CD4-positive, alpha-beta T cell treated with Interleukin-12 subunit alpha and Interleukin-12 subunit beta, for 1 hour (primary cell): ENCODE measurements at places on chromosomes 6 and 20.

DNA sequence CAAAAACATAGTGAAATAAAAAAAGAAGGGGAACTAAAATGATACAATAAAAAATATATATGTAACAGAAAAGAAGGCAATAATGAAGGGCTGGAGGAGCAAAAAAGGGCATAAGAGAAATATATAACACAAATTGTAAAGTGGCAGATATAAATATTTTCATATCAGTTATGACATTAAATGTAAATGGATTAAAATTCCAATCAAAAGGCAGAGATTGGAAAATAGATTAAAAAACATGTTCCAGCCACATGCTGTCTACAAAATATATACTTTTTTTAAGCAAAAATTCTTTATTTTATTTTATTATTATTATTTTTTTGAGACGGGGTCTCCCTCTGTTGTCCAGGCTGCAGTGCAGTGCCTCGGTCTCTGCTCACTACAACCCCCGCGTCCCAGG is 23.9 kb upstream of the NT5E start:
- DNase-seq, result no peak

GRCh38 chr6:34510299-34510698 is 44.4 kb downstream of the PACSIN1 start:
- no peak for DNase-seq

DNA sequence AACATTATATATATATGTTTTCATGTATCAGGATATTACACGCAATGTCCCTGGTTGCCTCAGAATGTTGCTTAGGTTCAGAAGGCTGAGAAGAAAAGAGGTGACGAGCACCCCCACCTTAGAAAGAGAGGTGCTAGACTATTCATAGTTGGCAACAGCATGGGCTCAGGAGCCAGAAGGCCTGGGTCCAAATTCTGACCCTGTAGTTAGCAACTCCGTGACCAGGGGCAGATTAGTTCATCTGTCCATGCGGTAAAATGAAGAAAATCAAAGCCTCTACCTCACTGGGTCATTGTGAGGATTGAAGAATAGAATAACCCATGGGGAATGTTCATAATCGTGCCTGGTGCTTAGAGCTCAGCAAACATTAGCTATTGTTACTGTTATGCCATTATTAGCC is 5.4 kb upstream of the SIRT5 start:
- no peak for DNase-seq

DNA sequence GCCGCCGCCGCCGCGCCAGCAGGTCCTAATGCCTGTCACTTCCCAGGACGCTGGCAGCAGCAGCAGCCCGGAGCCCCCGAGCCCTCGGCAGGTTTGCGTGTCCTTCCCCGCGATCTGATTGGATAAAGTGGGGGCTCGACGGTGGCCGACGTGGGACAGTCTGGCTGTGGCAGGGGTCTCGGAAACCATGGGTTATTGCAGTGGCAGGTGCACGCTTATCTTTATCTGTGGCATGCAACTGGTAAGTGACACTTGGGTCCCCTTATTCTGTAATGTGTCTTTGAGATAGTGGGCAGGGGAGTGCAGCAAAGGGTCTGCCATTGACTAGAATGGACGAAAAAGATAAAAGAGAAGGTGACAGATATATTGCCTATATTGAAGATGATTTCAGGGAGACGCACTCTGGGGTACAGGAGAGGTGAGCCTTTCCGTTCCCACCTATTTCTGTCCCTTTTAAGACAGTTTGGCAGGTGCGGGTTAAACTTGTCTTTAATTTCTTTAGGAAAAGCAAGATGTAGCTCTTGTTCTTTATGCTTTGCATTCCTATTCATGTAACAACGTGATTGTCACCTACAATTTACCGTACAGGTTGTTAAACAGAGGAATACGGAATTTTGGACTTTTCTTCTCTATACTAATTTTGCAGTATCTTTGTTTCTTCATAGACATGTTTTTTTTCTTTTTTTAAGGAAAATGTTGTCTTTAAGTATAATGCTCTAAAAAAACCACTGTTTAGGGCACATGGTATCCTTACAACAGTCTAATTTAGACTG is 535 bp downstream of the NKAIN2 start:
- DNase-seq, result no peak

DNA sequence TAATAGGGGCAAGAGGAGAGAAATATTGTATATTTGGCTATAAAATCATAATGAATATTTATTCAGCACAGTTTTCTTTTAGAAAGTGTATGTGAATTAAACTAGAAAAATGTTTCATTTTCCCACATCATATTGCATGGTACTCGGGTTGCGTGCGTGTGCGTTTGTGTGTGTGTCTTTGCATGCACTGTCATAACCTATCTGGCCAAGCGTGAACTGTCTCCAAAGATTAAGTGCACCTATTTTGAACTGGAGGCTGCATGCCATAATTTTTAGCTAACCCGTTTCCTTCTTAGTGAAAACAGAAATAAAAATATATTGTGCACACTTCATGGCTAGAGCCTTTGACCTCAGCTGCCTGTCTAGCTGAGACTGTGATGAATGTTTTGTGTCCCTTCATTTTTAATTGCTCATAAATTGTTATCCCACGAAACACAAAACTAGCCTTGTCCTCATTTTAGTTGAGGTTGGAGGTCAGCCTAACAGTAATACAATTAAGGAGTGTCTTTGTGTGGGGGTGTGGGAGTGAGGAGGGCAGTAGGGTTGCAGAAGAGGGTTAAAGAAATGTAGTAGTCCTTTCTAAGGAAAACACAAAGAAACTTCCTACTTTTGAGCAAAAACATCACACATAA is 336.1 kb upstream of the POU3F2 start:
- DNase-seq, result no peak

- no peak for DNase-seq
Measured at GRCh38 chr6:45388328-45388727, 10.6 kb upstream of the SUPT3H start.

DNA sequence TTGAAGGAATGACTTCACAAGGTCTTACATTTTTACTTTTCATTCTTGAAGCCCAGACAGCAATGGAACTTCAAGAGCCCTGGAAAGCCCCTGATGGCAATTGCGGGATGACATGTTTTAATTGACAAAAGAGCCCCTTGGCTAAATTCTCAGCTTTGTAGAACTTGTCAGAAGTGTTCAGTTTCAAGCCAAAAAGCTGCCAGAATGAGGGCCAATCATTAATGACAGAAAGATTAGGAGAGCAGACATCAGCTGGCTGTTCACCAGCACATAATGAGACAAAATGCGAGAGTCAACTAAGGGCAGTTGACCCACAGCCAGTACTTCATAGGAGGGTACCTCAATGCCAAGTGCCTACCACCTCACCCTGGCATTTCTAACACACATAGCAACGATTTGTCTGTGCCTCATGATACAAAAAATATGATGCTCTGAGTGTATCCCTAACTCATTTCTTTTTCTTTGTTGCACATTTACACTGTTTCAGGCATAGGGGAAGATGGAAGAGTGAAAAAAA is 243.1 kb downstream of the MYLK4 start:
- DNase-seq, result no peak

- DNase-seq, result no peak
Measured at GRCh38 chr6:84774985-84775284, 10.5 kb upstream of the TBX18 start.

GRCh38 chr6:53074347-53074746 is 9.1 kb downstream of the FBXO9 start:
- no peak for DNase-seq

DNA sequence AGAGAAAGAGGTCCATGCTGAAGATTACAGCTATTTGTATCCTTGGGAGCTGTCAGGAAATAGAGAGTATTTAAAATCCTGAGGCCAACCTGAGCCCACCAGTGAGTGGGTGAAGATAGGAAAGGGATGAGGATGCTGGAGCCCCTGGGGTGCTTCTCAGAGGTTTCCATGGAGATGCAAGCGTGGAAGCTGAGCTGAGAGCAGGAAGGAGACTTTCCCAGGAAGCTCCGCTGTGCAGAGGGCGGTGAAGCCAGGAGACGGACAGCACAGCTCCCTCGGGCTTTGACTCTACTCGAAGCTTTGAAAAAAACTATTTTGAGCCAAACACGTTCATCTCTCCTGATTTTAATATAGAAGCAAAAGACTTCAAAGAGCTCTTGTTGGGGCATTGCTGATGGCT is 222.1 kb downstream of the SMOC2 start:
- no peak for DNase-seq

GRCh38 chr6:1065986-1066385 is 245.9 kb upstream of the FOXQ1 start:
- no peak for DNase-seq

DNA sequence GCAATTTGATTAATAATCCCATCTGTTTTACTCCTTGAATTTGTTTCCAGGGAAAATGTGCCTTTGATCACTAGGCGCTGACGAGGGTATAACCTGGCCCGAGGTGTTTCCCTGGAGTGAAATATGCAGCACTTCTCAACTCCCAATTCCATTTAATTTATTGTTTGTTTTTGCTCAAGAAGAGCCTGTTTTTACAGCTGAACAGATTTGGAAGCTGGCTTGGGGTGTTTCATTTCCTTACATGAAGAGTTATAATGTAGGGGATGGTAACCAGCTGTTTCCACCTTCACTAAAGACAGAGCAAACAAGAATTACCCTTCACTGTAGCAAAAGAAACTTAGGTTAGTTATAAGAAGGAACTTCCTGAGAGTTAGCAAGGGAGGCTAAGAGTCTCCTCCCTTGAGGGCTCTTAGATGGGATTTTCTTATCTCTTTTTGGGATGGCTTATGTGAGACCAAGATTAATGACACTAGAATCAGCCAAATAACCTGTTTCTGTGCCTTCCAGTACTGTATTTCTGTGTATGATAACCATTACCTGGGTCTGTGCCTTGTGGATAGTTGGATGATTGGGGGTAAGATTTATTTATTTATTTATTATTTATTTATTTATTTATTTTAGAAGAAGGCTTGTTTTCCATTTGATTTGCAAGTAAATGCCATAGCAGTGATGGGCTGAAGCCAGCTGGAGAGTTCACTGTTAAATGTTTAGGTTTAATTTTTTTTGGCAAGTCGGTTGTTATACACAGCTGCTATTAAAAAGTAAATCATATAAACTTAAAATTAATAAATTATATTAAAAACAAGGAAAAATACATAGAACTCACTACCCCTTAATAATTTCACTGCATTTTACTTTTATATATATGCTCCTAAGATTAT is 162.2 kb upstream of the BMP2 start:
- no peak for DNase-seq

DNA sequence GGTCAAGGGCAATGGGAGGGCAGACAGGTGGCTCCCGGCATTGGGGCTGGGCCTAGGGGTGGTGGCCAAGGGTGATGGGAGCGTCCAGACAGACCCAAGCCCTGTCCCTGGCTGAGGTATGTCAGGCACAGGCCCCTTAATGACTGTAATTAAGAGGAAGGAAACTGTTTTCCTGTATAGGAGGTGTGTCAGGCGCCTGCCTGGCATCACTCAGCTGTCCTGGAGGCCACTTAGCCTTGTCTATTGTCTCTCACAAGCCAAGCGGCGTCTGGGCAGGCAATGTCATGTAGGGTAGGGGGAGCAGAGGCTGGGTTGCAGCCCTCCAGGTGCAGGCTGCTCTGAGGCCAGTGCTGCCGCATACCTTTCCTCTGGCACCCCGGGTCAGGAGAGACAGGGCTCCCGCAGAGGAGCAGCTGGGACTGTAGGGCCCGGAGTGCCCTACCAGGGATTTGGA is 3.9 kb upstream of the FAM83C start:
- no peak for DNase-seq

GRCh38 chr6:17866876-17867444 is 120.5 kb downstream of the KIF13A start:
- DNase-seq, result no peak

DNA sequence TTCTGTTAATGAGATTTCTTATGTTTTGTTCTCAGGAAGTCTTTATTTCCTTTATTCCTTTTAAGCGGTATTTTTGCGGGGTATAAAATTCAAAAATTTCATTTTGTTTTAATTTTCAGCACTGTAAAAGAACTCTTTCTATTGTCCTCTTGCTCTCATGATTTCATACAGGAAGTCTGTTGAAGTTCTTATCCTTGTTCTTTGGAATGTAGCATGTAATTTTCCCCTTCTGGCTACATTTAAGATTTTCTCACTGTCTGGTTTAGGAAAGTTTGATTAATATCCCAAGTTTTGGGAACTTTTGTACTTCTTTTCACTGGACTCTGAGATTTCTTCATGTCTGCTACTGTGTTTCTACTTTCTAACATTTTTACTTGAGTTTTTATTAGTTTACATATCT is 581.4 kb upstream of the GJE1 start:
- no peak for DNase-seq

DNA sequence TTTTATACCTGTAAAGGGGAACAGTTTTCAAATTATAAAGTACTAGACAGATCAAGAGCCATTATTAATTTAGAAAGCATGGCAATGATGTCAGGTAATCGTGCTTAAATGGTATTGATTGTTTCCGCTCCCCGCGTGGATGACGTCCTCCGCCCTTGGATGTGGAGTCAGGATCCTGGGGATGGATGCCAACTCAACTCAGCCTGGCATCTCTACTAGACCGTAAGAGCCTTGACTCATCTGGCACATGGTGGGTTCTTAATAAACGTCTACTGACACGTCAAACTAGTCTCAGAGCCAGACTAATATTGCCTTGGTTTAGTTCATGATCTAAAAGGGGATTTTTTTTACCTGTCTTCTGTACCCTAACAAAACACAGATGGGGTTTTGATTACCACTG is 80.2 kb downstream of the LRFN2 start:
- no peak for DNase-seq

DNA sequence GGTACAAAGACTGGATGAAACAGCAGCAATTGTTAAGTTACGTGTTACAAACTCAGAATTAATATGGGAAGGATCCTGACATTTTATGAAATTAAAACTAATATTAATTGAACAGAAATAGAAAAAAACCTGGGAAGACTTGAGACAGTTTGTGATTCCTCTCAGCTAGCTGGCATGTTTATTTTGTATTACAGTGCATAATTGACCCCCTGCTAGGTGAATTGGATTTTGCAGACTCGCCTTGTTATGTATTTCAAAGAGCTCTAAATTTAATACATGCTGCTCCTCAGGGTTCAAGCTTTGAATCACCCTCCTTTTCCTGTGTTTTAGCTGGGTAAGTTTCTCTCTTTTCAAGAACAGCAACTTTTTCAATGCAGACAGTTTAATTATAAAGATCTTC is 339.4 kb downstream of the PLCB1 start:
- no peak for DNase-seq

DNA sequence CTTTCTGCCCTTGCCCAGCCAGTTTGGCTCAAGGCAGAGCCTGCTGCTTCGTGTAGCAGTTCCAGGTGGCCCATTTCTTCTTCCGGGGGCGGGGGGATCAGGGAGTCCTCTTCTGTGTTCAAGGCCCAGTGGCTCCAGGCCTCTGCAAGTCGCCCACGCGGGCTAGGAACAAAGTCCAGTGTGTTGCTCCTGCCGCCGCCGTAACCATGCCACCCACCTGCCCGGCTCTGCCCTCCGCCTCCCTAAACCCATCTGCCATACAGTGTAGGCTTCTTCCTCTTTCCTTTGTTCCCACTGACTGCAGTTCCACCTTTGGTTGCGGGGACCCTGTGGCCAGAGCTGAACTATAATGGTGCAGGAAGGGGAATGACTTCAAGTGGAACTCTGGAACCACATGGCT is 43.9 kb upstream of the SRF start:
- DNase-seq, result no peak

- DNase-seq, result no peak
Measured at GRCh38 chr6:27297857-27298730, 14.0 kb downstream of the POM121L2 start.
